ENCODE measurements at places on chromosomes 5 and 9.

- no peak for DNase-seq
These were observed 3.6 kb upstream of the CPLX2 start for GRCh38 chr5:175867587-175868347.

DNA sequence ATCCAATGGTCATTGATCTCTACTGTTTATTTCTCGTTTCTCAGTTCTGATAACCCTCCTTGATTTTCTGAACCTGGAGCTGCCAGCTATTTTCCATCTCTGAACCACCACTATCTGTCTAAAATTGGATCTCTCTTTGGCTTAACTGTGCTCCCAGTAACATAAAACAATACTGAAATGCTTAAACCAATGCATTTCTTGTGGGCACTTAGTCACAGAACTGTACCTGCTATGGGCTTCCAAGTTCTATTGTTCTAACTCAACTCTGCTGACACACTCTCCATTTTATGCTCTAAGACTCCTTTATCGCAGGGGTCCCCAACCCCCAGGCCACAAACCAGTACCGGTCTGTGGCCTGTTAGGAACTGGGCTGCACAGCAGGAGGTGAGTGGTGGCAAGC lies 120.6 kb downstream of the LHFPL2 start:
- no peak for DNase-seq

DNA sequence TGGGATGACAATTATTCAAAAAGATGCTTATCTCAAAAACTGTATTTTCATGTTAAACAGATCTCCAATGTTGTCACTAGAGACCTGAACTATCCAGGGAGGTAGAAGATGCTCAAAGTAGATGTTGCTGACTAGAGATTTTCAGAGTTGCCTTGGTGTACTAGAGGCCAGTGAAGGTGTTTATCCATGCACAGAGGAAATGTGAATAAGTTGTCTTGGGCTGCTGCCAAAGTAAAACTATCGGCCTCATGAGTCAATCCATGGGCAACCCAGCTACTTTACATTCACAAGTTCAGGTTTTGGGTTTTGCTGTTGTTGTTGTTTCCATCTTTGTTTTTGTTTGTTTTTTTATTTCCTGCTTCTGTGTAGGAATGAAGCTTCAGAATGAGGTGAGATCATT lies 141.1 kb upstream of the RANBP3L start:
- no peak for DNase-seq

DNA sequence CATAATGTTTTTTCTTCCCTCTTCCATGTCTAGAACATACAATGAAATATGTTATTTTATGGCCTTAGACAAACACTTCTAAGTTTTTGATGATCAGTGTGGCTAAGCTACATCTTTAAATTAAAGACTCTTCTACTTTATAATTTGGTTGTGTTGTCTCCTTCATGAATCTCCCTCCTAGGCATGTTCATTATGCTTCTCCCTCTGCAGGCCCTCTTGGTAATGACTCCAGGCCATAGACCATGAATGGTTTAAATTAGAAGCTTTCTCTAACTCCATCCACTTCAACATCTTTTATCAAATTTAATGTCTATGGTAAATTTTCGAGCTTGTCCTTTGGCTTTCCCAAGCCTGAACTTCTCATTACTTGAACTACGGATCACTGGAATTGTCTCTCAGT lies 342.7 kb upstream of the ADAMTS16 start:
- DNase-seq = no peak

DNA sequence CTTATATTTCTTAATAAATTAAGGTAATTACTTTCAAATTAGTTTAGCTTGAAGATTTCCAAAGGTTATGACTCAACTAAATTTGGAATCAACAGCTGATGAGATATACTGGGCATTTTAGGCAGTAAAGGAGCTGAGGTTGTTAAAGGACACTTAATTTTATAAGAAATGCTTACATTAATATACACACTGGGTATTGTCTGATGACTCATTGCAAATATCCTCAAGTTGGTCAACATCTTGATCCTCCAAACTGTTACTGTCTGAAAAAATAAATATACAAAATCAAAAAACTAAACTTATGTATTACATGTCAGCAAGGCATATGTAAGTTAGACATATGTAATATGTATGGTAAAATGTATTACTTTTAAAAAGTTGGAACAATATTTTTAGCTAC lies 3.4 kb downstream of the GFM2 start:
- DNase-seq = no peak

DNA sequence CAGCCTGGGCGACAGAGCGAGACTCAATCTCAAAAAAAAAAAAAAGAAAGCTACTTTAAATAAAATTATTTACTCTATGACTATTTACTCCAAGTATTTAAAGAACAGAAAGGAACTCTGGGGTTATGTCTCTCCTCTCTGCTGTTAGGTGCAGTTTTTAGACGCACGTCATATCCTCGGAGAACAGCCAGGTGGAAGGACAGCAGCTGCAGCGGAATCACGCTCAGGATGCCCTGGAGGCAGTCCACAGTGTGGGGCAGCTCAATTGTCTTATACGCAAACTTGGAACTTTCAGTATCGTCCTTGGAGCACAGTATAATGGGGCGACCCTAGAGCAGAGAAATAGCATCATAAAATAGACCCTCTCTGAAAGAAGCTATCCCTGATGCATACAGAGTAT lies 10.4 kb upstream of the MAPK9 start:
- DNase-seq = no peak
